ENCODE measurements at places on chromosomes 5 and 9. TPM values are rescaled to one million over a fixed set of nuclear protein-coding genes. Genes with fewer than 3 reads are reported as not detected.

Gene PCDHA4
- total RNA-seq: 14.3 TPM

DNA sequence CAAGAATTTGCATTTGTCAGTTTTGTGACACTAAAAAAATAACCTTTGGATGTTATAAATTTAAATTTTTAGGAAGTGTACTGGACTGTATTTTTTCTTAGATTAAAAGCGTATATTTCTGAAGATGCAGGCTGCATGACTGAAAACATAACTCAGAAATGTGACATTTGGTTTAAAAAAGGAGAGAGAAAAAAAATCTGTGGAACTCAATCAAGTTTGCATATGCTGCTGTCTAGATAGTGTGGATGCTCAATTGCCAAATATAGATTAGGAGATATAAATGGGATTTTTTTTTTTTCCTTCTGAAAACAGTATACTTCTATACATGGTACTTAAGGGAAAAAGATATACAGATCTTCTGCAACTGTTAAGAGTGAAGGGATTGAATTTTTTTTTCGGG lies 402.3 kb downstream of the TAF11L14 start:
- no peaks in the 10 kb centered on the region for H3K36me3 ChIP-seq
- DNase-seq: no peak
- H3K4me3 ChIP-seq: no peak overlapping the region

DNA sequence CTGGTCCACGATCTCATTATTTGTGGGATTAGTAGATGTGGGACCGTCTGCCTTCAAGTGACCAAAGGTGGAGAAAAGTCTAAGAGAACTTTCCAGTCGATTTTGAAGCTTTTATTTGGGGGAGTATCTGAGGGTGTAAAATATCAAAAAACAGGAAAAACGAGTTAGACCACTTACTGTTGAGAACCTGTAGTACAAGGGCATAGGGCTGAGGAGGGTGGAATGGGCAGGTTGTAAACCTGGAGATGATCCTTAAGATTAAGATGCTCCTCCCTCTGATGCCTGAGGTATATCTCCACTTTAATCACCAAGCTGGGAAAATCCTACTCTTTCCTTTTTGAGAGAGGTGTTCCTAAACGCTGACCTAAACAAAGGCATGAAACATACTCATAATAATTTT lies 32.0 kb upstream of the GTF2H2C start:
- H3K4me3 ChIP-seq: no peak overlapping the region
- no peaks in the 10 kb centered on the region for H3K27me3 ChIP-seq
- no peaks in the 10 kb centered on the region for H3K4me1 ChIP-seq
- H3K36me3 ChIP-seq: no peaks in the 10 kb centered on the region
- DNase-seq: no peak

DNA sequence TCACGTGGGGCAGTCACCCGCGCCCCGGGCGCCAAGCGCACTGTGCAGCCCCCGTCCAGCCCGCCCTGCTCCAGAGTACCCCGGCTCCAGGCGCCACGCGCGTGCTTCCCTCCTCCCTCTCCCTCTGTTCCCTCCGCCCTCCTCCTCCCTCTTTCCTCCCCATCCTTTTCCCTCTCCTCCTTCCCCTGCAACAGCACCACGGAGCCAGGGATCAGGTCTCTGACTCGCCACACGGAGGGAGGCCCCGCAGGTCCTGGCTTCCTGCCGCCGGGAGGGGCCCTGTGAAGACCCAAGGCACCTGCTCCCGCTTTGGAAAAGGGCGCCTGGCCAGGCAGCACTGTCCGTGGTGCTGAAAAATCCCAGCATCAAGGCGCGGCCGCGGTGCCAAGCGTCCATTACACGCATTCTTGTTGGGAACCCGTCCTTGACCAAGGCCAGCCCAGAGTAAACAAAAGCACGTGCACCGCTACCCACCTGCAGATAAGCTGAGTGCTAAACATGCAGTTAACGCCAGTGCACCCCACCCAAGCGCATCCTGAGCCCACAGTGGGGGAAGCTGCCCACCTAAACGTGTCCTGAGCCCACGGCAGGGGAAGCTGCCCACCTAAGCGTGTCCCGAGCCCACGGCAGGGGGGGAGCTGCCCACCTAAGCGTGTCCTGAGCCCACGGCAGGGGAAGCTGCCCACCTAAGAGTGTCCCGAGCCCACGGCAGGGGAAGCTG lies 21.7 kb downstream of the SLC6A18 start:
- no peaks in the 10 kb centered on the region for H3K4me1 ChIP-seq
- no peaks in the 10 kb centered on the region for H3K36me3 ChIP-seq
- H3K27ac ChIP-seq: no peak overlapping the region
- DNase-seq: peak; percentile 90
- no peaks in the 10 kb centered on the region for H3K27me3 ChIP-seq

DNA sequence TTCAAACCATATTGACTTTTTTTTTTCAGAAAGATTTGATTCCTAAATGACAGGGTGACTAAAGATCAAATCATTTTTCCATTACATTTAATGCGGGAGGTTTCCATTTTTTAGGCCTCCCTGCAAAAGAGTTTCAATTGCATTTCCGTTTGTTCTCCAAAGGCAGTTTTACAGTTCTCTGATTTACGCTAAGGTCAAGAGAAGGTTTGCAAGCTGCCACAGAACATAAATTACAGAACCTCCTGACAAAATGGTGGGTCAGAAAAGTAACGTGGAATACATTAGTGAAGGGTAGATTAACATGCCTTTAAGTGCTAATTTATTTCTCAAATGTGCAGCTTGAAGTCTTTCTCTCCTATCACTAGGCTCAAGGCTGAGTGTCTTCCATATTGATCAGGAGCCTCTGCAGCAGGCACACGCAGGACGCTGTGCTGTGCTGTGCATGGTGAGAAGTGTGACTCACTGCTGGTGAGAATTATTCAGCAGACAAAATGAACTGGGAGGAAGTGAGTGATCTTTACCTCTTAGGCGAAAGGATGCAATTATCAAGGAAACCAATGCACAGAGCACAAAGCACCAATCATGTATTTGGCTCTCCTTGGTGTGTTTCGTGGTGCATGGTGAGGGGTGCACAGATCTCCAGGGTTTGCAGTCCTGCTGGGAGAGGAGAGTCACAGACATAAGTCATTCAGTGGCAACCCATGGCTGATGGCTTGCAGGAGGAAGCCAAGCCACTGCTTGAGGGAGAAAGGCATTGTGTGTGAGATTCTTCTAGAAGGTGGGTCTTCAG lies 136.3 kb downstream of the TENT4A start:
- H3K4me3 ChIP-seq: no peak overlapping the region
- no peaks in the 10 kb centered on the region for H3K27me3 ChIP-seq
- no peaks in the 10 kb centered on the region for H3K36me3 ChIP-seq
- H3K27ac ChIP-seq: no peak overlapping the region
- DNase-seq: no peak
